ENCODE measurements at places on chromosomes 3 and 15. TPM values are rescaled to one million over a fixed set of nuclear protein-coding genes. Genes with fewer than 3 reads are reported as not detected.

The CHRNA5 gene
- total RNA-seq = 55.3 TPM

The RGMA gene
- 56.6 TPM for total RNA-seq

The GOLGA6A gene
- total RNA-seq = 0.83 TPM

DNA sequence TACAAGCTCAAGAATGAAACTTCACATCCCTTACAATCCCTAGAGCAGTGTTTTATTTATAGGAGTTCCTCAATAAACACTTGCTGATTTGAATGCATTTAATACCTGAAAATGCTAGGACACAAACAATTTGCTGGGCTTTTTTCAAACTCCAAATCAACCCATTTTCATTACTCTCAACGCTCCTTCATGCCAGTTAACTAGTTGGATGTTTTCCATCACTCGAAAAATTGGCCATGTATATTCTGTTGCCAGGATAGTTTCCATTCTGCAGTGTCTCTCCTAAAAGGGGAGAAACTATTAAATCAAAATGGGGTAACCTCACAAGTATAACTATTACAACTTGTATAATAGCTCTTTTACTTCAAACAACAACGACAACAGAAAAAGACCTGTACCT lies 1.2 kb downstream of the GBE1 start:
- no peak for DNase-seq
- H3K4me3 ChIP-seq = peak overlapping the region; percentile 93
- H3K27me3 ChIP-seq = peaks cover 2% of the 10 kb centered on the region
- no peak overlapping the region for H3K27ac ChIP-seq
- no peaks in the 10 kb centered on the region for H3K36me3 ChIP-seq
- no peaks in the 10 kb centered on the region for H3K4me1 ChIP-seq

- no peak overlapping the region for H3K4me3 ChIP-seq
- no peaks in the 10 kb centered on the region for H3K4me1 ChIP-seq
- peaks cover 2% of the 10 kb centered on the region for H3K27me3 ChIP-seq
- H3K27ac ChIP-seq = no peak overlapping the region
- DNase-seq = no peak
- H3K36me3 ChIP-seq = peaks cover 5% of the 10 kb centered on the region
These were observed 696.3 kb downstream of the NR2F2 start for GRCh38 chr15:97026781-97027180.

GRCh38 chr3:48621461-48621869 lies at the start of gene TMEM89:
TMEM89 (minus strand) TSS chr3:48621769; CDS start chr3:48621756, 13 bp downstream.
- peaks cover 8% of the 10 kb centered on the region for H3K36me3 ChIP-seq
- H3K4me3 ChIP-seq = no peak within 1 kb of the TSS
- H3K27ac ChIP-seq = no peak within 1 kb of the TSS
- no peaks in the 10 kb centered on the region for H3K4me1 ChIP-seq
